ENCODE measurements at places on chromosomes 1 and 21.

DNA sequence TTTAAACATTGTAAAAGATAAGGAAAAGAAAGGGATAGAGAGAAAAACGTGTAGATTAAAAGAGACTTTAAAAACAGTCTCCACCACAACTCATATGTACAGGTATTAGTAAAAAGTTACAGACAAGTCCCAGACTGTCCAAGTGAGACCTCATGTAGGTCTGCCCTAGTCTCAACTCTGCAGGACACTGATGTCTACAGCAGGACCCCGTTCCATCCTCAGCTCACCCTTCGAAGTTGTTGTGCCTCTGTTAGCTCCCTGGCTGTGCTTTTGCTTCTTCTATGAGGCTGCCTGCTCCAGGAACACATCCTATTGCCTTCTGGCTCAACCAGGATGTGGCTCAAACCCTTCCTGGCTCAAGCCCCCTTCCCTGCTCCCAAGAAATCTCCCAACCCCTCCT is 72.9 kb upstream of the FBXO28 start:
- no peak for DNase-seq

DNA sequence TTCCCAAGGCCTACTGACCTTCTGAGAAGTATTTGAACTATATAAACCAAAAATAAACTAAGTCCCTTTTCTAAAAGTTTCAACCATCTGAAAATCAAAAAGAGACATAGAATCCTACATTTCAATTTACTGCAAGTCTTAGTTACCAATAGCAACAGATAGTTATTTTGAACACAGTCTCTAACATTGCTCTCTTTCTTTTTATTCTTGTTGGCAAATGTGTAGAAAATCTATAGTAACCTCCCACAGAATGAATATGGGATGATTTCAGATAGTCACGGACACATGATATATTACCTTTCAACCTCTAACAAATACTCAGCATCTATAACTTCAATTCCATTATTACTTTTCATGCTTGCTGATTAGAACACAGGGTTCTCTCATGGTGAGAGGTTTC is 68.9 kb upstream of the RAB3GAP2 start:
- no peak for DNase-seq

DNA sequence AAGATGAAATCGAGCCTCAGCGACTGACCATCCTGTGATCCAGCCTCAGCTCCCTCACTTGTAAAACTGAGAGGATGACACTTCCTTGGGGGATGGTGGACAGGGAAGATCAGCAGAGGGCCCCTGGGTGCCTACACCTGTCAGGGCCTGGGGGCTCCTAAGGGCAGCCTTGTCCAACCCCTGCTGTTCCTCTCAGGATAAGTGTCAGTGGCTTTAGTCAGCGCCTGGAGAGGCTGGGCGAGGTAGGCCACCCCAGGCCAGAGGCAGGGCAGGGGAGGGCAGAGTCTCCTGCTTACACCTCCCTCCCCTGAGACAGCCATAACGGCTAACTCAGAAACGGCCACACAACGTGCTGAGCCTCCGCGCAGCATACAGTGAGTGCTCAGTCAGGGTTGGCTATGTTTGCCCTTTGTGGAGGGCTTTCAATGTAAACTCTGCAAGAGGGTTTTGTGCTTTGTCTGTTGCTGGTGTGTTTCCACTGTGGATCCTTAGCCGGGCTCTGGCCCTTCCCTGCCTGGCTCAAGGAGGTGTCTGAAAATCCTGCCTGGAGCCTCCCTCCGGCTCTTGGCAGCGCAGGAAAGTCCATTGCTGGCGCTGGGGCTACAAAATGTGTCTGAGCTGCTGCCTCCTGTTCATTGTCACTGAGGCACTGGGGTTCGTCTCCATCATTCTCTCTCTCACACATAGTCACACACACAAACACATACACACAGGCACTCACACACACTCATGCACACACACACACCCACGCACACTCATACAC is 588.4 kb downstream of the PTPRU start:
- no peak for DNase-seq

DNA sequence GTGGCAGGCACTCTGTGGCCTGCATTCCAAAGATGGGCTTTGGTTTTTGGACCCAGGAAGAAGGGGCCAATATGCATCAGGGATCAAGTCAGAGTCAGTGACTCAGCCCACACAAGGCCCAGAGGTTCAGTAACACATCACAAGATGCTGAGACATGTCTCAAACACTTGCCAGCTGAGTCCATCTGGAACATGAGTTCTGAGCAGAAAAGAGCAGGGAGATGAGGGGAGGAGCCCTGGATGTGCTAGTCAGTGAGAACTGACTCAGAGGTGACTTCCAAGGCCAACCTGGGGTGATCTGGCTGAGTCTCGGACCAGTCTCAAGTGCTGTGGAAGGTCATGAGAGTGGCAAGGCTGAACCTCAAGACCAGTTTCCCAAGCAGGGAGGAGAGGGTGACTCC is 150.1 kb downstream of the CDC7 start:
- DNase-seq, result peak; percentile 58

DNA sequence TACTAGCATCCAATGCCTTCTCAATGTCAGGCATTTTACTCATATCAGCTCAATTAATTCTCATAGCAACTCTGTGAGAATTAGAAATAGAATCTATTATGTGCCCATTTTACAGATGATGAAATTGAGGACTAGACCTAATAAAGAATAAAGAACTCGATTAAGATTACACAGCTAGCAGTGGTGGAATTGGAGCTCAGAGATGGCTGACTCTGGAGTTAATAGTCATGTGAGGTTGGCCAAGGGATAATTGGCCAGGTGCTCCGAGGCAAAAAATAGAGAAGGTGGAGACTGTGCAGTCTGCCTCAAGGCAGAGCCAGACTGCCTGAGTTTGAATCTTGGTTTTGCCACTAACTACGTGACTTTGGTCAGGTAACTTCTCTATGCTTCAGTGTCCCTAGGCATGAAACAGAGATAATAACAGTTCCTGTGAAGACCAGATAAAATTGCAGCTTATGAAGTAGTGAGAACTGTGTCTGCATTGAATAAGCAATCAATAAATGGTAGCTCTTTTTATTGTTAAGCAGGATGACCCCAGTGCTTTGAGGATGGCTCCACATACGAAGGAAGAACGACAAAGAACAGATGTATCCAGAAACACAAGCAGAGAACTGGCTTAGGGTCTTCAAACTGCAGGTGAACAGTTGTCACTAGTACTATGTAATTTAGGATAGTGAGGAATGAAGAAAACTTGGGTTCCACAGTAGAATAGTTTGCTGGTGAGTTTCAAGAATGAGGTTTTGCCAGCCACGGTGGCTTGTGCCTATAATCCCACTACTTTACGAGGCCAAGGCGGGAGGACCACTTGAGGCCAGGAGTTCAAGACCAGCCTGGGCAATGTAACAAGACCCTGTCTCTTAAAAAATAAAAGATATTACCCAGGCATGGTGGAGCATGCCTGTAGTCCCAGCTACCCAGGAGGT is 6.9 kb upstream of the CCSAP start:
- no peak for DNase-seq

DNA sequence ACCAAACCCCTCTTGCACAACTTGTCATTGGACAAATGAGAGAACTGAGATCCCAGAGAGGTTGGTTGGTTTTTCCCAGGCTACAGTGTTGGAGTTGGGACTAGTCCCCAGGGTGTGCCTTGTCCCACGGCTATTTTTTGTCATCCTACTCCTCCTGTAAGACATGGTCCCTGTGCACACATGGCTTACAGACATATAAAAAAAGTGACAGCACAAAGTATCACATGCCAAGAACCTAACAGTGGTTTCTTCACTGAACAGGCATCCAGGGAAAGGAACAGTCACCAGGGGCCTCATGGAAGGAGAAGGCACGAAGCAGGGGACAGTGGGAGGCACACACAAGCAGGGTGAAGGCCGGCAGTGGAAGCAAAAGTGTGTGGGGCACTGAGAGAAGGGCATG is 36.5 kb downstream of the SERBP1 start:
- DNase-seq, result no peak

DNA sequence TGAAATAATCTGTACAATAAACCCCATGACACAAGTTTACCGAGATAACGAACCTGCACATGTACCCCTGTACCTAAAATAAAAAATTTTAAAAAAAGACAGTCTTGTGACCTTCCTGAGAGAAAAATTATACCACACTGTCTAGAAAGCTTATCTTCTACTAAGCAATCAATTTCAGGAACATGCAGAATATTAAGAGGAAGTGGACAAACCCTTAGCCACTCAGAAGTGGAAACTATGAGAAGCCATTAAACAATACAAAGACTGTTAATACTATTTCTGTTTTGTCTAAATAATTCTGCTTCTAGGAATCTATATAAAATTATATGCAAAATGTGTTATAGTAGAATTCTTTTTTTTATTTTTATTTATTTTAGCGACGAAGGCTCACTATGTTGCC is 93.9 kb downstream of the ADAMTS1 start:
- no peak for DNase-seq

DNA sequence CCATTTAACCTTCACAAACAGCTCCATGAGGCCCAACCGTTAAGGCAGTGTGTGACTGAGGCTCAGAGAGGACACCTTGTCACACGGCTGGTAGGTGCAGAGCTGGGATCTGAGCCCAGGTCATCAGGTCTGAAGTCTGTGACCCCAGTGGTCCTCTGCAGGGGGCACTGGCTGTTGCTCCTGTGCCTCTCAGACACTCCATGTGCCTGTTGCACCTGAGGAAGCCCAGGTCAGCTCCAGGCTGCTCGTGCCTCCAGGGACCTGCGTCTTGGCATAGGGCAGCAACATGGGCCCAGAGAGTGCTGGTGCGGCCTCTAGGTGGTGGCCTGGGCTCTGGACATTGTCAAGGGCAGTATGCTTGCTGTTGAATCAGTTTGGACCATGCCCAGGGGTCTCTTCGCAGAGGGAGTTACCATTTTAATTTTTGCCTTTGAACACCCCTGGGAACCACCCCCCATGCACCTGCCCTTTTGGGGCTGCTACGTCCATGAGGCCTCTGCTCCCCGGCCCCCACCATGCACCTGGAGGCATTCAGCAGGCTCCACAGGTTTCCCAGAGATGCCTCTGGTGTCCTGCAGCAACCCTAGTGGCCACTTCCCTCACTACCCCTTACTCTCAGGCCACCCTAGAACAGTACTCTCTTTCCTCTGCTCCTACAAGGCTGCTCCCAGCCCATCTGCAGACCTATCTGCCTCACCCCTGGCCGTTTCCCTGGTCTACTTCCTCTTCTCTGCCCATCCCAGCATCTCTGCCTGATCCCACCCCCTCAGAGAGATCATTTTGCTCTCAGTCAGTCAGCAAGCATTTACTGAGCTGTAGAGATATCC is 25.2 kb upstream of the EPS8L3 start:
- no peak for DNase-seq

DNA sequence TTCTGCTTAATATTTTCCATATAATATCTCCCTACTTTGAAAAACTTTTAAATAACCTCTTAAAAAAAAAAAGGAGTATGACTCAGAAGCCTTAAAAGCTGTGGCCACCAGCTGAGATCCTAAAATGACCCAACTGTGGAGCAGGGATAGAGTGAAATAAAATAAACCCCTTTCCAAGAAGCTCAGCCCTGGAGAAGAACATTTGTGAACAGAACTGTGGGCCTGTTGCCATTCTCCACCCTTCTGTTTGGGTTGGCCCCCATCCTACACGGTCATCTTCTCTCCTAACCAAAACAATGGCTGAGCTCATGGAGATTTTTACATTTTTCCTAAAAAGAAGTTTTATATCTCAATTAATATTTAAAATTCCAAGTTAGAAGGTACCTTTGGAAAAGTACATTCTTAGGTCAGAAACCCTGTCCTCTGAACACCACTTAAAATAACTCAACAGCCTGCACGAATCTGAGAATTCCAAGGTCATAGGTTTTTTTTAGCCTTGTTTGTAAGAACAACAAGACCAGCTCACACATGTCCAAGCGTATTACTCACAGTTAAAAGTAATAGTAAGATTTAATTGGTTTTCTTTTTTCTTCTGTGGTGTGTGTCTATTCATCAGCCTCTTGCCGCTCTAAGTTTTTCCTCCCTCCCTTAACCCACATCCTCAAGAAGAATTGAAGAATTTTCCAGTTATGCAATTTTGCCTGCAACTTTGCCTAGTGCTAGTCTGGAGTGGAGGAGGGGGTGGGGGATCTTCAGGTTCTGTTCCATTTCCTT is 107.7 kb upstream of the ERRFI1 start:
- DNase-seq, result peak; percentile 16

GRCh38 chr1:63987014-63987627 is 213.3 kb downstream of the ROR1 start:
- no peak for DNase-seq

DNA sequence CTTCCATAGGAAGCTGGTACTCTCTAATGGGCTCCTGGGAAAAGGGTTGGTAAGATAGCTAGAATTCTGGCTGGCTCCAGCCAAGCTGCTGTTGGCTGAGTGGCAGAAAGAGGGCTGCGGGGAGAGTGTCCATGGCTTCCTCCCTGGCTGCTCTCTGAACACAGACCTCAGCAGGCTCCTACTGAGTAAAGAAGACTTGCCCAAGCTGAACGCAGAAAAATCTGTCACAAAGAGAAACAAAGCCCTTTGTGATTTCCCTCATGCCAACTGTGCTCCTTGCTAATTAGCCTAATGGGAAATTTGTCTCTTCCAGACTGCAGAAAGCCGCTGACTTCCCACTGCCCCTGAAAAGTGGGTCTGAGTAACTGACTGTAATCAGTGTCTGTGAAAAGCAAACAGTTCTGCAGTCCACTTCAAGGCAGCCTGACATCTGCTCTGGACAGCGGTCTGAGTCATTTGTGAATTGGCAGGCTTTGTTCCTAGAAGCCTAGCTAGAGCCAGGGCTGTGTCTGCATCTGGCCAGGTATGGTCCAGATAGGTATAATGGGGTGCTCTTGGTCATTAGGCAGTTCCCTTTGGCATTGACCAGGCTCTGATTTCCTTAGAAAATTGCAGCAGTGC is 282.8 kb downstream of the ZNF648 start:
- no peak for DNase-seq

GRCh38 chr1:160797861-160798273 is 1.9 kb downstream of the LY9 start:
- no peak for DNase-seq

GRCh38 chr1:12371053-12371452 is 141.2 kb downstream of the VPS13D start:
- no peak for DNase-seq

GRCh38 chr21:31213787-31214186 is 130.3 kb downstream of the TIAM1 start:
- DNase-seq, result no peak

GRCh38 chr1:154866257-154867063 is 3.6 kb downstream of the KCNN3 start:
- no peak for DNase-seq

DNA sequence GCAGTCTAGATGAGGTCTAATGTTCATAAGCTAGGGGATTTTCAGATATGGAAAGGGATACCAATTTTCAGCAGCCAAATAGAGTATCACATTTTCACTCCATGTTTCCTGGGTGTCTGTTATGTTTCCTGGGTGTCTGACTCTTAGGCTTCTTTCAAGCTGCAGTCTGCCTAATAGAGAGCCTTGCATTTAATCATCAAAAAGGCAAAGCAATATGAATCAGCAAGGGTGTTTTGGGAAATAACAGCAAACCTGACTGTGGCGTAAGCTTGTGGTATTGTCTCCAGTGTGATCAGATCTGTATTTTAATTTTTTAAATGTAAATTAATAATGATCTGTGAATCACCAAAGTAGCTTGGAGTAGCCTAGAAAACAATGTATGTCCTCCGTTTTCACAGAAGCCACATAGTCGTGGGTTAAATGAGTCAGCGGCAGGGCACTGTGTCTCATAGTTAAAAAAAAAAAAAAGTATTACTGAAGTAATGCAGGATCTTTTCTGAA is 10.4 kb downstream of the LGALS8 start:
- no peak for DNase-seq
